K562 (cell line): ENCODE measurements at places on chromosomes 12 and 14. TPM values are rescaled to one million over a fixed set of nuclear protein-coding genes. Genes with fewer than 3 reads are reported as not detected.

The LTB4R2 gene
- total RNA-seq: 6.9 and 9.4 TPM in 2 replicates

The SBNO1 gene
- total RNA-seq: 73.7 and 77.1 TPM in 2 replicates

The PRB2 gene
- not detected in 2 replicates for total RNA-seq

The CCDC88C gene
- 16.8 and 22.5 TPM in 2 replicates for total RNA-seq

The PNP gene
- total RNA-seq: 119 and 130 TPM in 2 replicates

The GIT2 gene
- total RNA-seq: 23.5 and 24.7 TPM in 2 replicates

DNA sequence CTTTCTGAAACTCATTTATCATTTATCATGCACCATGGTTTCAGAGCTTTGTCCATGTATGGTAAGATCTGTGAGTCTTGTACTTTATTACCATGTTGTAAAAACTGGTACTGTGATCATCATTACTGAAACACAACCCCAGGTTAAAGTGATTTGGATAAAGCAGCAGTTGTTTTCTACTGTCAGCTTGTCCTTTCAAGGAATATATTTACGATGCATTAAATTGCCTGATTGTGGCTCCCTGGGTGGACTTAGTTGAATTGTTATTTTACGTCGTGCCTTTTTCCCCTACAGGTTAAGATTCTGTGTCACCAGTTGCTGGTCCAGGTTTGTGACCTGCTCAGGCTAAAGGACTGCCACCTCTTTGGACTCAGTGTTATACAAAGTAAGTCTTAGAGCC is 46.1 kb downstream of the FRMD6 start:
- no peaks in the 10 kb centered on the region for H3K27me3 ChIP-seq
- no peaks in the 10 kb centered on the region for H3K36me3 ChIP-seq
- no peaks in the 10 kb centered on the region for H3K4me1 ChIP-seq
- DNase-seq: no peak
- H3K4me3 ChIP-seq: no peak overlapping the region

DNA sequence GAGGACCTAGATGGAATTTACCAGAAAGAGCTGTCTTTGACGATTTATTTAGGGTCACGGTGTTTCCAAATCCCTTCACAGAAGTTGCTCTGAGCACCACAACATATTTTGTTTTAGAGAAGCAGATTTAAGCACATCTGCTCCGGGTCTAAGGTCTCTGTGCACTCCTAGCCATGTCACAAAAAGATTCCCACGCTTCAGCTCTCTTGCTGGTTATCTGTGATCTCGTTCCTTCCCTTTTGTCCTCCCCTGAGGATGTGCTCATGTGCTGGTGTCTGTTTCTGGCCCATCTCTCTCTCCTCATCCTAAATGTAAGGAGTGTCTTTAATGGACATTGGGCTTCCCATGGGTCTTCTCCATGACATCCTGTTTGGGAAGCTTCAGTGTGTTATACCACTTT is 53.7 kb upstream of the GNPNAT1 start:
- no peak for DNase-seq
- H3K27ac ChIP-seq: no peak overlapping the region
- H3K27me3 ChIP-seq: no peaks in the 10 kb centered on the region; the same call in 2 of the 3 replicates
- no peaks in the 10 kb centered on the region for H3K4me1 ChIP-seq

DNA sequence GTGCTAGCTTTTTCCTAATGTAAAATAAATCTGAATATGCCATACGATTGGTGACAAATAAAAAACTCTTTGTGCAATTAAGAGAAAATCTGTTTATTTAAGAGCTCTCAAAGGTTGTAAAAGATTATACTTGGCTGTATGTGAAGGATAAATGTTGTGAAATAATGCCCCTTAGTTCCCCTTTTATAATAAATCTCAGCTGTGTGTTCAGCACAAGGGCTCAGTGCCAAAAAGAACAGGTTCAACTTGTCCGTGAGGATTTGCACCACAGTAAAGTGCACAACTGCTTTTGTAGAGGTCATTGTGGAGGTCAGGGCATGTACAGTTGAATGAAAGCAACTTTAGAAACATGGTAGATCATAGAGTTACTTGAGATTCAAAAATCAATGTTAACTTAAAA is 118.6 kb downstream of the TRMT5 start:
- no peak for DNase-seq
- H3K4me1 ChIP-seq: no peaks in the 10 kb centered on the region
- no peaks in the 10 kb centered on the region for H3K36me3 ChIP-seq
- no peaks in the 10 kb centered on the region for H3K27me3 ChIP-seq

DNA sequence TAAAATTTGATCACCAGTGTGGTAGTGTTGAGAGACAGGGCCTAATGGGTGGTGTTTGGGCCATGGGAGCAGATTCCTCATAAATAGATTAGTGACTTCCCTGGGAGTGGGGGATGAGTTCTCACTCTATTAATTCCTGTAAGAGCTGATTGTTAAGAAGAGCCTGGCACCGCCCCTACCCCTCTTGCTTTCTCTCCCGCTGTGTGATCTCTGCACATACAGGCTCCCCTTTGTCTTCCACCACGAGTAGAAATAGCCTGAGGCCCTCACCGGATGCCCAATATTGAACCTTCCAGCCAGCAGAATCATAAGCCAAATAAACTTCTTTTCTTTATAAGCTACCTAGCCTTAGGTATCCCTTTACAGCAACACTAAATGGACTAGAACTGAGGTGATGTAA is 31.9 kb upstream of the CAND1 start:
- H3K4me3 ChIP-seq: no peak overlapping the region
- no peaks in the 10 kb centered on the region for H3K27me3 ChIP-seq
- no peaks in the 10 kb centered on the region for H3K36me3 ChIP-seq
- no peak overlapping the region for H3K27ac ChIP-seq

GRCh38 chr12:93839064-93839463 is 161.9 kb downstream of the CRADD start:
- peaks cover 2% of the 10 kb centered on the region; the same call in 1 of the 3 replicates for H3K36me3 ChIP-seq
- no peak for DNase-seq
- H3K4me1 ChIP-seq: no peaks in the 10 kb centered on the region
- H3K27me3 ChIP-seq: no peaks in the 10 kb centered on the region
- H3K4me3 ChIP-seq: no peak overlapping the region

GRCh38 chr12:113833422-113833821 is 132.7 kb downstream of the RBM19 start:
- no peak overlapping the region for H3K4me3 ChIP-seq
- H3K27ac ChIP-seq: no peak overlapping the region
- no peak for DNase-seq
- H3K4me1 ChIP-seq: peaks cover 7% of the 10 kb centered on the region; the same call in 1 of the 2 replicates
